ENCODE measurements at places on chromosomes 7 and 10. TPM values are rescaled to one million over a fixed set of nuclear protein-coding genes. Genes with fewer than 3 reads are reported as not detected.

Gene VAX1
- not detected for total RNA-seq

- no peaks in the 10 kb centered on the region for H3K36me3 ChIP-seq
- H3K27me3 ChIP-seq = no peaks in the 10 kb centered on the region
- H3K27ac ChIP-seq = no peak overlapping the region
- no peak overlapping the region for H3K4me3 ChIP-seq
- peaks cover 25% of the 10 kb centered on the region for H3K4me1 ChIP-seq
These were observed 54.1 kb downstream of the JAZF1 start for GRCh38 chr7:28126410-28127041.

GRCh38 chr7:125516194-125516593, 586.6 kb upstream of the POT1 start:
- no peak overlapping the region for H3K27ac ChIP-seq
- H3K36me3 ChIP-seq = no peaks in the 10 kb centered on the region
- no peaks in the 10 kb centered on the region for H3K4me1 ChIP-seq
- H3K27me3 ChIP-seq = no peaks in the 10 kb centered on the region
- H3K4me3 ChIP-seq = no peak overlapping the region
- DNase-seq = no peak

Gene FGFBP3
- 0.38 TPM for total RNA-seq

DNA sequence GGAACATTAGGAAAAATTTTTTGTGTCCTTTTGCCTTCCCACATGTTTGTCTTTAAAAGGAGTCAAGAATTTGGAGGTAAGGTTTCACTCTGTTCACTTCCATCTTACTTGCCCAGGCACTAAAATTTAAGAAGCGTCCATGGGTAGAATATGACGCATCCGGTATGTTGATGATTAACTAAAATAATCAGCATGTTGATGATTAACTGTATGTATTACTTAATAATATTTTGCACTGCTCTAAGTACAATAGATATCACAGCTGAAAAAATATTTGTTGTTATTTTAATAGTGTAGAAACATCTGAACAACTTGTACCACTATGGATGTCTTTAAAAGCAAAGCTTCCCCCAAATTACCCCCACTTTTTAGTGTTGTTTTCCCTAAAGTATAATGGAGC, 11.5 kb downstream of the ANKRD22 start:
- no peaks in the 10 kb centered on the region for H3K4me1 ChIP-seq
- no peak for DNase-seq
- no peak overlapping the region for H3K27ac ChIP-seq
- H3K4me3 ChIP-seq = no peak overlapping the region
- no peaks in the 10 kb centered on the region for H3K27me3 ChIP-seq
- H3K36me3 ChIP-seq = no peaks in the 10 kb centered on the region

Gene EMX2
- total RNA-seq = not detected

GRCh38 chr10:6542999-6543430, 37.1 kb downstream of the PRKCQ start:
- H3K27ac ChIP-seq = no peak overlapping the region
- no peaks in the 10 kb centered on the region for H3K4me1 ChIP-seq
- H3K36me3 ChIP-seq = no peaks in the 10 kb centered on the region
- DNase-seq = no peak

DNA sequence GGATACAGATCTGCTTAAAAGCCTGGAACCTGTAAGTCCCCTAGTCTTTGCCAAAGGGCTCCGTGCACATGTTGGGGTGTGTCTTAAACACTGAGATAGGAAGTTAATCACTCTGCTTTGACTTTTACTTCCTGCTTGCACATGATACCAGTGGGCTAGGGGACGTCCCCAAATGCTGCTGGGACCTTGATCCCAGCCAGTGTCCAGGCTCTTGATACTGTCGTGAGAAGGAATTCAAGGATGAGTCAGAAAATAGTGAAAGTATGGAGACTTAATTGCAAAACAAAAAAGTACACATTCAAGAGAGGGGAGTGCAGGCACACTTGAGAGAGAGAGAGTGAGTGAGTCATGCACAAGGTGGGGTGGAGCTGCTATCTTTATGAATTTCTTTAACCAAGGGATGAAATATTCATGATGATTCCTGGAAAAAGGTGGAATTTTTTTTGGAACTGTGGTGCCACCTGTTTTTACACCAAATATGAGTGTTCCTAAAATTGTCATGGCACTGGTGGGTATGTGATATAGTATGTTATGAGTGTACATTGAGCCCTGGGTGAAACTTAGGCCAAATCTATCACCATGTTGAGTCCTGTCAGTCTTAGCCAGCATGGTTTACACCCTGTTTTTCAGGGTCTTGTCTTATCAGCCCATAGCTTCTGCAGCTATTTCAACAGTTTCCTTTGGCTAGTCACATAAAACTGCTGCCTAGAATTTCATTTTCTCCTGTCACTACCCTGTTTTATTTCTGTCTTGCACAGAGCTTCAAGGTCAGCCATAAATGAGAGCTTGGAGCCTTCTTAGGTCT, 88.3 kb upstream of the CYP26C1 start:
- H3K27me3 ChIP-seq = no peaks in the 10 kb centered on the region
- peak; percentile 65 for DNase-seq
- peaks cover 6% of the 10 kb centered on the region for H3K4me1 ChIP-seq

Gene PLAC9
- 1.7 TPM for total RNA-seq

Gene ZNF365
- total RNA-seq = 2.9 TPM

DNA sequence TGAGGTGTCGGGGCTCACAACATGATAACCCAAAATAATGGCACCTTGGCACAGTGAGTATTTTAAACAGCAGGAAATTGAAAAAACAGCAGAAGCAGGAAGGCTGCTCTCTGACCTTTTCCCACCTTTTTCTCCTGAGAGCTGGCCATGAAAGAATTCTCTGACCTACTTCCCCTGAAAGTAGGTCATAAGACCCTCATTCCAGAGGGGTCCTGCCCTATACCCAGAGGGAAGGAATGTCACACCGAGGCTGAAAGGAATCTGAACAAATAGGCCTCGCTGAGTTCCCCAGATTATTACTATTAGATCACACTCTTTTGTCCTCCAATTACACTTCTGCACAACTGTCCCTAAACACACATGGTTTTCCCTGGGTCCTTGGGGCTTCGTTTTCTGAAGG, 18.8 kb downstream of the CPVL start:
- H3K4me1 ChIP-seq = peaks cover 7% of the 10 kb centered on the region
- no peaks in the 10 kb centered on the region for H3K27me3 ChIP-seq
- no peaks in the 10 kb centered on the region for H3K36me3 ChIP-seq
- H3K4me3 ChIP-seq = no peak overlapping the region

Gene TUBB8
- not detected for total RNA-seq

GRCh38 chr10:7953447-7953846, 101.0 kb upstream of the GATA3 start:
- no peak overlapping the region for H3K27ac ChIP-seq
- no peak for DNase-seq
- H3K4me3 ChIP-seq = no peak overlapping the region

DNA sequence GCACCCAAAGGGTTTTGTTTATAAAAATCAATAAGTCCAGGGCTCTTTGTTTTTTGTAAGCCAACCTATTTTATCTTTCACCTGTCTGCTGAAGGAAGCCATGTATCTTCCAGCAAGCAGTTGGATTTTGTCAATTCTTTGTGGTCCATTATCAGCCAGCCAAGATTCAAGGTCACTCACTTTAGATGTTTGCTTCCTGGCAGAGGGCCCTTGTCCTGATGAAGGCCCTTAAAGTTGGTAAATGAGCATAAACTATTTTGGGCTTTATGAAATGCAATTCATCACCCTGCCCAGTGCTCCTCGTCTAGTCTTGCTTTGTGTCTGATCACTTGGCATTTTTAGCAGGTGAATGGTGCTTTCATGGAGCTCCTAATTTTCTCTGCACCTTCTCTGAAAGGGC, 1004.2 kb downstream of the GRID1 start:
- no peaks in the 10 kb centered on the region for H3K27me3 ChIP-seq
- H3K4me1 ChIP-seq = no peaks in the 10 kb centered on the region
- no peak overlapping the region for H3K4me3 ChIP-seq
- H3K36me3 ChIP-seq = no peaks in the 10 kb centered on the region
- no peak for DNase-seq

- H3K27me3 ChIP-seq = no peaks in the 10 kb centered on the region
- no peak overlapping the region for H3K4me3 ChIP-seq
- H3K36me3 ChIP-seq = peaks cover 8% of the 10 kb centered on the region
- H3K4me1 ChIP-seq = no peaks in the 10 kb centered on the region
- no peak overlapping the region for H3K27ac ChIP-seq
These were observed 70.1 kb downstream of the UBE3C start for GRCh38 chr7:157208571-157209413.

DNA sequence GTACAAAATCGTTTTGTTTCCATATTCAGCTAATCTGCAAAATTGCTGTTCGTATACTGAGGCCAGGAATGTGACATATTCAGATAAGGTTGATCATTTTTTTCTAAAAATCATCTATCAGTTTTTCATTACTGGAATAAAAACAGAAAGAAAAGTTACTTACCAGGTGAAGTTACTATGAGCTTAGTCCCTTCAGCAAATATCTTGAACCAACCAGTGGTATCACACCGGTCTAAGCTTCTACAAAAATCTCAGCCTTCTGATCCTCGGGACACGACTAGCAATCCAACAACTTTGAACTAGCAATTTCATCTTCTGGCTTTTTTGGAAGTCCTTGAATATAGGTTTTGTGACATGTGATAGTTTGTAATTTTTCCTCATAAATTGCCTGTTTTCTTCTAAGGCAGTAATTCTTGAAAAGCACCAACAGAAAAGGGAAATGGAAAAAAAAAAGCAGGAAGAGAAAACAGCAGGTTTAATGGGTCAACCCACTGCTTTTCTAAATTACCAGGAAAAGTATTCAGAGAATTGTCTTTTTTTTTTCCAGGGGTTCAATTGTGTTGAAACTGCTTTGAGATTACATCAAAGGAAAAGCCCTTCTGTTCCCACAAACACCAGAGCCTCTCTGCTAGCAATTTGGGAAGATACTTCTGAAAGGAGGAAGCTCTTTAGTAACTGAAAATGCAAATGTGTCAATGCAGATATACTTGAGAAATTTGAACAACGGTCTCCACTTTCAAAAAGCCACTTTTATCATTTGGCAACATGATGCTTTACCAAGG, 2.9 kb upstream of the TARP start:
- no peak for DNase-seq
- no peaks in the 10 kb centered on the region for H3K4me1 ChIP-seq
- no peak overlapping the region for H3K27ac ChIP-seq
- no peak overlapping the region for H3K4me3 ChIP-seq
- H3K36me3 ChIP-seq = no peaks in the 10 kb centered on the region

DNA sequence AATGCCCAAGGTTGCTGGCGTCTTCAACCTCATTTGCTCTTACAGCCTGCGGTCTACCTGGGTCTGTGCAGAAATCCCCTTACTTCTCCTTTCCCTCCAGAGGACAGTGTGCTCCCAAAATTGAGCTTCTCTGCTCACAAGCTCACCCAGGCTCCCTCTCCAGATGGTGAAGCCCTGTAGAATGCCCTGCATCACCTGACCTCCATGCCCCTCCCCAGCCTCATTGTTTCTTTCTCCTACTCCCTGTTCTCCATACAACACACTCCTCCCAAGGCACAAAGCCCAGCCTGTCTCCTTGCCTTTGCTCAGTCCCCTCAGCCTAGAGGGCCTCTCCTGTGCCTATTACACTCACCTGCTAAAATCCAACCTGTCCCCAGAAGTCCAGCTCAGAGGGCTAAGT, 3.5 kb downstream of the CRHR2 start:
- peaks cover 50% of the 10 kb centered on the region for H3K27me3 ChIP-seq
- no peaks in the 10 kb centered on the region for H3K36me3 ChIP-seq
- no peak overlapping the region for H3K4me3 ChIP-seq
- DNase-seq = no peak
- H3K4me1 ChIP-seq = no peaks in the 10 kb centered on the region

GRCh38 chr7:143355450-143356385, 6.8 kb downstream of the FAM131B start:
- H3K27ac ChIP-seq = no peak overlapping the region
- no peaks in the 10 kb centered on the region for H3K4me1 ChIP-seq
- H3K36me3 ChIP-seq = no peaks in the 10 kb centered on the region
- peaks cover 4% of the 10 kb centered on the region for H3K27me3 ChIP-seq
- H3K4me3 ChIP-seq = no peak overlapping the region

Gene GRID1
- total RNA-seq = not detected

DNA sequence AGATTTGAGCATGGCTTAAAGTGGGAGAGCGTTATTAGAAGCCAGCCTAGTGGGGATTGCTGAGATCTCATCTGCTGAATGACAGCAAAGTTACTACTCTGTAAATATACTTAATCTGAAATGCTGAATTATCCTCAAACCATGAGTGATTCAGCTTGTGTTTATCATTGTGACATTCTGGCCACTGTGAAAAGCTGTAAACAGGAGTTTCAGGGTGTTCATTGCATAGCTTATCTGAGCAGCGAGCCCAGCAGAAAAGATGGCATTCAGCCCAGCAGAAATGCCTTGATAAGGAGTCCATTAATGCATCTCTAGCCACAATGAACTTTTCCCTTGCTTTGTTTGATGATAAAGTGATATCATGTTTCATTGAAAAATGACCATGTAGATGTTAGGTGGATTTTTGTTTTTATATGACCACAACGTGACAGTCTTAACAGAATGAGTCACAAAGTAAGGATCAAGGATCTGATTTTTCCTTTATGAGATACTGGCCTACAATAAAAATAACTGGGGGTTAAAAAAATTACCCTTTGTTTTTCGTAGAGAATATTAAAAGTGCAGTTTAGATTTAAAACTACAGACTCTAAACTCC, 7.8 kb downstream of the TES start:
- peak overlapping the region; percentile 96 for H3K27ac ChIP-seq
- H3K36me3 ChIP-seq = no peaks in the 10 kb centered on the region
- H3K27me3 ChIP-seq = no peaks in the 10 kb centered on the region
- peak; percentile 97 for DNase-seq

Gene MKX
- total RNA-seq = not detected

GRCh38 chr10:96651998-96652431, 65.2 kb upstream of the TM9SF3 start:
- DNase-seq = no peak
- no peaks in the 10 kb centered on the region for H3K4me1 ChIP-seq
- H3K27me3 ChIP-seq = no peaks in the 10 kb centered on the region
- H3K36me3 ChIP-seq = no peaks in the 10 kb centered on the region
- H3K27ac ChIP-seq = no peak overlapping the region

Gene PPP1R17
- total RNA-seq = not detected

GRCh38 chr10:60140651-60141632, 234.6 kb upstream of the CCDC6 start:
- no peaks in the 10 kb centered on the region for H3K27me3 ChIP-seq
- H3K4me1 ChIP-seq = peaks cover 8% of the 10 kb centered on the region
- no peak for DNase-seq
- no peak overlapping the region for H3K4me3 ChIP-seq

Gene LRWD1
- total RNA-seq = 22.7 TPM

DNA sequence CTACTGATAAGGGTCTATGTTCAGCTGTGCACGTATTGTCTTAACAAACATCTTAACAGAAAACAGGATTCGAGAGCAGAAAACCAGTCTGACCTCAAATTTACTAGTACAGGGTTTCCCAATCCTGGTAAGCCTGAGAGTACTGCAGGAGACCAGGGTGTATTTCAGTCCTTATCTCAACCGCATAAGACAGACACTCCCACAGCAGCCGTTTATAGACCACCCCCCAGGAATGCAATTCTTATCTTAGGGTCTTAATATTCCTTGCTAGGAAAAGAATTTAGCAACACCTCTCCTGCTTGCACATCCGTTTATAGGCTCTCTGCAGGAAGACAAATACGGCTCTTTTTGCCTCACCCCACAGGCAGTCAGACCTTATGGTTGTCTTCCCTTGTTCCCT, 277.3 kb downstream of the SDK1 start:
- H3K27ac ChIP-seq = no peak overlapping the region
- no peaks in the 10 kb centered on the region for H3K36me3 ChIP-seq
- H3K4me3 ChIP-seq = no peak overlapping the region
- no peak for DNase-seq
- H3K27me3 ChIP-seq = no peaks in the 10 kb centered on the region

Gene ST7
- total RNA-seq = 22.6 TPM

All from endothelial cell of umbilical vein (primary cell).